ENCODE measurements at places on chromosomes 6 and 20.
A peak's percentile ranks its signal among the peaks of the same experiment; 100 is the strongest.

DNA sequence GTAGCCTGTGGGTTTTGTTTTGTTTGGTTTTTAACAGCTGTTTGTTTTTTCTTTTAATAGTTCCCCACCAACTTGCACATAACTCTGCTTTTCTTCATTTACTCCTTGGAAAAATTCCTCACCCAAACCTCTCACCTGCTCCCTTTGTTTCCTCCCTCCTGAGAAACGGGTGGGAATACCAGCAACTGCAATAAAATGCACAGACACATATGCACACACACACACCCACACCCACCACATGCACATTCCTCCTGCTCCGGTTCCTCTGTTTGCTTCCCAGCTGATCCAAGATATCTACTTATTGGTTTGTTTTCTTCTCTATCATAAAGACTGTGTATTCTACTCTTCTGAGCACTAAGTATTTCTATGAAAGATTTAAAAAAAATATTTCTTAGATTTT lies 161.1 kb upstream of the EPHA7 start:
- no peak for DNase-seq

- no peak for DNase-seq
Measured at GRCh38 chr6:167708501-167709094, 118.1 kb upstream of the AFDN start.

DNA sequence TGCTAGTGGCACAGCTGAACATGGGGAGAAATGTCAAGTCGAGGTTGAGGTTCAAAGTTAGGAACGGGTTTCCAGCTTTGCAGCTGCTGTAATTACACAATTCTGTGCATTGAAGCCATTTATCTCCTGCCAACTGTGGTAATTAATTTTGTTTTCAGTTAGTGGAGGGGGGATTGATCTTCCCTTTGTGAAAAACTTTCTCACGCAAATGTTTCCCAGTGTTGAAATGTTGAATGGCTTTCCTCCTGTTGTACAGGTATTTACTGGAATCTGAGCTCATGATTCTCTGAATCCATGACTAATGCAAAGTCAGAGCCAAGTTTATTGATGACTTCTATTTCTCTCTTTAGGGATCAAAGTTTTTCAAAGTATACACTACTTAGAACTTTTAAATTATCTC lies 198.4 kb upstream of the SLC35B3 start:
- no peak for DNase-seq

GRCh38 chr6:141153563-141153962 lies 979.2 kb upstream of the GJE1 start:
- DNase-seq: peak; percentile 31

DNA sequence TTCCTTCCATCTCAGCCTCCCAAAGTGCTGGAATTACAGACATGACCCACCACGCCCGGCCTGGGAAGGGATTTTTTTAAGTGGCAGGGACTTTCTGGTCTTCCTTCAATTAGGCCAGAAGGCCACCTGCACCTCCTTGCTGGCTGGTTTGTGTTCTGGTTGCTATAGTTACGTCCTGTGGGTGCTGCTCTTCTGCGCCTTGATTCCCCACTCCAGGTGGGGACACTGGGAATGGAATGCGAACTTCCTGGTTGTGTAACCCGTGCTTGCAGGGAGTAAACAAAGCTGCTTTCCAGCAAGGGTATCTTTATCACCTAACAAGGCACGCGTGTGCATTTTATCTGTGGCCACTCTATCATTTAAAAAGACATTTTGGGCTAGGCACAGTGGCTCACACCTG lies 117.7 kb downstream of the PLEKHG1 start:
- no peak for DNase-seq

GRCh38 chr6:155103816-155104366 lies 108.8 kb downstream of the TIAM2 start:
- no peak for DNase-seq

DNA sequence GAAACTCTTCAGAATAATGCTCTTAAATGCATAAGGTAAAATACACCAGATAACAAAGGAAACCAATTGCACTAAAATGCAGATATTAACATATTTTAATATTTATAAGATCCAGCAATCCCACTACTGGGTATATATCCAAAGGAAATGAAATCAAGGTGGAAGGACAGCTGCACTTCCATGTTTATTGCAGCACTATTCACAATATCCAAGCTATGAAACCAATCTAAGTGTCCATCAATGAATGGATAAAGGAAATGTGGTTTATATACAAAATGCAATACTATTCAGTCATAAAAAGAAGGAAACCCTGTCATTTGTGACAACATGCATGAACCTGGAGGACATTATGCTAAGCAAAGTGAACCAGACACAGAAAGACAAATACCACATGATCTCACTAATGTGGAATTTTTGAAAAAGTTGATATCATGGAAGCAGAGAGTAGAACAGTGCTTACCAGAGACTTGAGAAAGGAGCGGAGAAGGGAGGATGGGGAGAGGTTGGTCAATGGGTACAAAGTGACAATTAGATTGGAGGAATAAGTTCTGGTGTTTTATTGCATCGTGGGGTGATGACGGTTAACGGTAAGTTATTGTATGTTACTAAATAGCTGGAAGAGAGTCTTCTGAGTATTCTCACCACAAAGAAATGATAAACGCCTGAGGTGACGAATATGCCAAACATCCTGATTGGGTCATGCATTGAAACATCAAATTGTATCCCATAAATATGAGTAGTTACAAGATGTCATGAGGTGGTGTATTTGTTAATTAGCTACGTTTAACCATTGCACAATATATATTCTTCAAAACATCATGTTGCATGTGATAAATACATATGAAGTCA lies 37.9 kb upstream of the RNF24 start:
- no peak for DNase-seq

DNA sequence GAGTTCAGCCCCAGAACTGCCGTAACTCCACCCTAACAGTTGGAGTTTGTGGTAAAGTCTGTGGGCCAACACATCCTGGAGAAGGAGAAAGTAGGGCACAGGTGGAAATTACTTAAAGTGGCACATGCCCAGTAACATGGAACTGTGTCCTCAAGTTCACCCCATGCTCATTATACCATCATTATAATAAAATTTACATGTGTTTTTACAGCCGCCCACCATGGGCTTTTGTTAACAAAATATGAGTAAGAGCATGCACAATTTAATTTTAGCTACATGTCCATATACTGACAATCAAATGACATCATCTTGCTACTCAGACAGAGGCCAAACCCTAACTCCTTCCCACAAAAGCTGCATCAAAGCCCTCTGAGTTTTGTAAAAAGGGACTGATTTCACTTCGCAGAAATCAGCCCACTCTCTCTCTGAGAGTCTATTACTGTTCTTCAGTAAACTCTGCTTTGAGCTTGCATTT lies 17.3 kb upstream of the ELOVL4 start:
- no peak for DNase-seq

DNA sequence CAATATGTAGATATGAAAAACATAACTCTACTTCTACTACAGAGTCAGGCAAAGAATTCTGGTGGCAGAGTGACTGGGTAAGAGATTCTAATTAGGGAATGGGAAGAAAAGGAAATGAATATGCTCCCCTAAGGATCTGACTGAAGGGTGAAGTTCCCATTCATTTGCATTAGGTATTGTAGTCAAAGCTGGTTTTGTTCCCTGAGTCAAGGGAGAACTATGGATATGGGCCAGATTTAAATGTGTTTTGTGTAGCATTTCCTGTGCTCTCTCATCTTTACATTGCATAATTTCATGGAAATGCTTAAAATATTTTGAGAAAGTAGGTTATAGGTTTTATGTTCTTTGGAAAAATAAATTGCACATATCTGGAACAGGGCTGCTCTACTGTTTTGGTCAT lies 299.7 kb downstream of the BTBD3 start:
- no peak for DNase-seq

GRCh38 chr20:13870170-13870748 lies 85.4 kb downstream of the NDUFAF5 start:
- no peak for DNase-seq

DNA sequence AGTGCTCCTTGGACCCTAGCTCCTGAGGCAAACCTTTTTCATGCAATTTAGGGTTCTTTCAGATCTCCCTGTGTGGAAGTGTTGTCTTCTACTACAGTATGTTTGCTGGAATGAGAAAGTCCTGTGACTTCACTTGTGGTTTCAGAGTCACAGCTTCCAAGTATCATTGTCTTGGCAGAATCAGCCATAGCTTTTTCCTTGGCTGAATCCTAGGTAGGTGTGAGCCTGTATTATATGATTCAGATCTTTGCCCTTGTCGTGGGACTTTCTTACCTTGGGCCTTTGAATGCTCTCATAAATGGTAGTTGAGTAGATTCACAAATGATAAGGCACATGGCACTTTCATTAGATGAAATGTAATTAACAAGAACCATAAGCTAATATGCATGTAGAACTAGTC lies 16.5 kb downstream of the CARMIL1 start:
- DNase-seq: no peak

DNA sequence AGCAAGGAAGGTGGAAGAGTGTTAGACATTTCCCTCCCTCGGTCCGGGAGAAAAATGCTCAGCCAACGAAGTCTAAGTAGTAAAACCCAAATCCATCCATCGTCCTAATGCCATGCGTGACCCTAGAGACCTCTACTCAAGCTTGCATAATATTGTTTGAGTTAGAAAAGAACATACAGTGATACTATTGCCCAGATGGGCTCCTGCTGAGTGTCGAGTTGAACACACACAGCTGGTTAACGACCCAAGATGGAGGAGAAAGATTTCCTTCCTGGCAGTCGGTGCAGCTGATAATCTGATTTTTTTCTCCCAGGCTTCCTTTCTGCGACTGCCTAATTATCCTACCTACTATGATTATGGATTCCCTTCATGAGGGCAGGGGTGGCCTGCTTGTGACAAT lies 164.4 kb upstream of the KCNG1 start:
- no peak for DNase-seq

DNA sequence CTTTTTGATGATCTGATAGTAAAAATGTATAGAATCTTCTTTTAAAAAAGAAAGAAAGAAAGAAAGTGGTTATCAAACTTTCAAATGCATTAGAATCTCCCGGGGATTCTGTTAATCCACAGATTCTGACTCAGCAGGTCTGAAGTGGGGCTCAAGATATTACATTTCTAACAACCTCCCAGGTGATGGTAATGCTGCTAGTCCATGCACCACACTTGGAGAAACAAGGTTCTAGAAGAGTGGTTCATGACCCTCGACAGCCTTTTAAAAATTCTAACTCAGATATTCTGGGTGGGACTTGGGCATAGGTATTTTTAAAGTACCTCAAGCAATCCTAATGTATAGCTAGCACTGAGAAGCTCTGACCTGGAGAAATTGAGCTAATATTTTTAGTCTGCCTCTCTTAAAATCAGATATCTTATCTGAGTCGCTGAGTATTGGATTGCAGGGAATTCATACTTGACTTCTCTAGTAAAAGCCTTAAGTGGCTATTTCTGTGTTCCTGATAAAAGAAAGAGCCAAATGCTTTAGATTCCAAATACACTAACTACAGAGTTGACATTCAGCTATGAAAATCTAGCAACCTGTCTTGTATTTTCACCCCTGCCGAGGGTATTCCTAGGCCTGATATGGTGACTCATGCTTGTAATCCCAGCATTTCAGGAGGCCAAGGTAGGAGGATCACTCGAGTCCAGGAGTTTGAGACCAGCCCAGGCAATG lies 252.4 kb downstream of the PHACTR1 start:
- no peak for DNase-seq

DNA sequence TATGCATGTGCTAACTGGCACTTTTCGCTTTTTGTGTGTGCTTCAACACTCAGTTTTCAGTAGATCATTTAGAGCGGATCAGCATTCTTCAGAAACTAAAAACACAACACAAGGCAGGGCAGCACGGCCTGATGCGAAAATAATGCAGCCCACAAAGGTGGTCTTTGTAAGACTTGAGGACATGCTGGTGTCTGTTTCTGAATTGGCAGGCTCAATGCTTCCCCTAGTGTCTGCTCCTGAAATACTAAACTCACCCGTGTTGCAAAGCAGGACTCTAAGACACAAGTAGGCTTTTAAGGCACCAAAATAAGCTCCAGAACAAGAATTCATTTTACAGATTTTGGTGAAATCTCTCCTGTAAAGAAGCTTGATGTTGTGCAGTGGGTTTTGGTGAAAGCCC lies 676.5 kb downstream of the TENT5A start:
- DNase-seq: peak; percentile 77

DNA sequence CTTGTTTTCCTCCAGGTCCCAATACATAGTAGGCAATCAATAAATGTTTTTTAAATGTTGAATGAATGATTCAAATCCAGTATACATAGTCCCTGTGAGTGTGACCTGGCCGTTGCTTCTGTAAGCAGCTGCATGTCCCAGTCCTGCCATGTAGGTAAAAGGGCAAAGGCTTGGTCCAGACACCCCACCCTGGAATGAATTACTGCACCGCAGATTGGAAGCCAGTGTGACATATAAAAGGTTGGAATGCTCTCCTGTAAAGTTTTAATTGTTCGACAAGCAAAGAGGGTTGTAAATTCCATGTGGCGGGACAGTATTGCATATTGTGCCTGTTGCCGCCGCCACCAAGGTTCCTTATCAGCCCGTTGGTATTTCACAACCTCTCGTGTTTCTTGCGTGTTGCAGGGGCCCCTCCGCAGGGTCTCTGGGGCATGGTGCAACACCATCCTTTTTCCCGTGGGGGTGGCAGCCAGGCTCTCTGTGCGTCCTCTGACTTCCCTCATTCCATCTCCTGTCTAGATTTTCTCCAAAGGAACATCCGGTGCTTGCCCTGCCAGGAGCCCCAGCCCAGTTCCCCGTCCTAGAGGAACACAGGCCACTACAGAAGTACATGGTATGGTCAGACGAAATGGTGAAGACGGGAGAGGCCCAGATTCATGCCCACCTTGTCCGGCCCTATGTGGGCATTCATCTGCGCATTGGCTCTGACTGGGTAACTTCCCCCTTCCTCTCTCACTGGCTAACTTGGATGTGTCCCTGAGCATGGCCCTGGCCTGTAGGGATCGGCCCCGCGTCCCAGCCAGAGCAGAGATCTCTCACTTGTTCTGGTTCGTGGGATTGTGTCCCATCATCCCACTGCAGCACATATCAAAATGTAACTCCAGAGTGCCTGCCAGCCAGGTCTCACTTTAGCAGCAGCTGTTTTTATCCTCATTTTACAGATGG lies 20.3 kb downstream of the POFUT1 start:
- no peak for DNase-seq

- no peak for DNase-seq
Measured at GRCh38 chr6:129748901-129749748, 39.1 kb upstream of the ARHGAP18 start.

GRCh38 chr6:21486115-21486514 lies 107.4 kb upstream of the SOX4 start:
- DNase-seq: no peak

DNA sequence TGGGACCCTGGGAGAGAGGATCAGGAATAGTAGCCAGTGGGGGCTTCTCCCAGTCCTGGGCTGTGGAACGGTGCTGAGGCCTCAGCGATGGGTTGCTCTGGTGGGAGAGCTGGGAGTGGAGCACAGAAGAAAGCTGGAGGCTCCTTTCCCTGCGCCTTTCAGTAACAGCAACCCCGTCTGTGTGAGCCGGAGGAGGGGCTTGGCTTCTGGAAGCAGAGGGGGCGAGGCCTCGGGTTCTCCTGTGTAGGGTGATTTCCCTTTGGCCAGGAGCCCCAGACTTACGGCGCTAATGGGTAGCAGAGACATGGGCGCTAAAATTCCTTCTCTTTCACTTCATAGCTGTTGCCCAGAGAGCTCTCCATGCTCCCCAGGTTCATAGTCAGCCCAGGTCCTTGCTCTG lies 55.0 kb downstream of the DAAM2 start:
- no peak for DNase-seq

- DNase-seq: peak; percentile 87
Measured at GRCh38 chr20:20593447-20594170, 118.8 kb downstream of the RALGAPA2 start.

- no peak for DNase-seq
Measured at GRCh38 chr6:33709605-33710295, 1.8 kb downstream of the UQCC2 start.

- no peak for DNase-seq
Measured at GRCh38 chr20:37870294-37870693, 32.6 kb upstream of the VSTM2L start.

- DNase-seq: no peak
Measured at GRCh38 chr6:88238901-88239300, 72.8 kb upstream of the CNR1 start.
